NCI-H345 (cell line): ENCODE measurements at places on chromosomes 5 and 9.
A peak's percentile ranks its signal among the peaks of the same experiment; 100 is the strongest.

- DNase-seq: no peak
Measured at GRCh38 chr9:125425170-125425897, 163.7 kb downstream of the GAPVD1 start.

- no peak for DNase-seq
Measured at GRCh38 chr9:123537809-123538208, 181.8 kb downstream of the CRB2 start.

DNA sequence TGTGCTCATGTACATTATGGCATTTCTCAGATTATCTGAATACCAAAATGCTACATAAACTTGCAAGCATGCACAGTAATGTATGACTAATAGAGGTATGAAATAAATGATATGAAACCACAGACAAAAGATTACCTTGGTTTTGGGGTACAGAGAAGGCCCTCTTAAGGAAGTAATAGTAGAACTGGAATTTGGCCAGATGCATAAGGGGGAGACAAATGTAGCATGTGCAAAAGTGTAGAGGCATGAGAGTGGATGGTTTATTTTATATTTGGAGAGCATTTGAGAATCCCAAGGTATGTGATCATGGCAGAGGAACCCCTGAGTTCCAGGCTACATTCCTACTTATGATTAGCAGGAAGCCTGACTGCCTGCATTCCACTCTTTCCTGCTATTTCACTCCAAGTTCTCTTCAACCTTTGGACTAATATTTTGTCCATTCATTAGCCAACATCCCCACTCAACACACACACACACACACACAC lies 74.2 kb downstream of the MAMDC2 start:
- no peak for DNase-seq

- no peak for DNase-seq
Measured at GRCh38 chr9:131395157-131396098, 1.5 kb downstream of the PRRC2B start.

- no peak for DNase-seq
Measured at GRCh38 chr5:120509053-120509452, 45.0 kb downstream of the PRR16 start.

- DNase-seq: no peak
Measured at GRCh38 chr9:35563791-35564197, 41.3 kb upstream of the TESK1 start.

DNA sequence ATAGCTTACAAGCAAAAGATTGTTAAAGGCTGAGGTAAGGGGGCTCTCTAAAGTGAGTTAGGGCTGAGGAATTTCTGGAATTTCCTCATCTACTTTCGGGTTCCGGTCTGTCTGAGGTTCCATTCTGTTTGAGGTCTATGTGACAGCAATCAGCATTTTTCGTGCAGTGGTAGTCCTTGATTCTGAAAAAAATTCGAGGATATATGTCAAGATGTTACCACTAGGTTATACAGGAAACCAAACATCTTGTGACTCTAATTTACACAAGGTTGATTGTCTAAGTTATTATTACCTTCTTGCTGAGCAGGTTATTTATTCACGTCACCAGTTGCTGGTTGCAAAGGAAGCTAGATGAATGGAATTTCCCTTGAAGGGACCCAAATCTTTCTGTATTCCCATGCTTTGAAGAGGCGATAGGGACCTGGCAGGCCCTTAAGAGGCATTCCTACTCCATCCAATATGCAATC lies 35.2 kb downstream of the RLN2 start:
- DNase-seq: no peak

GRCh38 chr9:95504053-95504963 lies 12.5 kb downstream of the PTCH1 start:
- peak; percentile 8 for DNase-seq

- DNase-seq: no peak
Measured at GRCh38 chr5:158066076-158066475, 207.1 kb upstream of the CLINT1 start.

DNA sequence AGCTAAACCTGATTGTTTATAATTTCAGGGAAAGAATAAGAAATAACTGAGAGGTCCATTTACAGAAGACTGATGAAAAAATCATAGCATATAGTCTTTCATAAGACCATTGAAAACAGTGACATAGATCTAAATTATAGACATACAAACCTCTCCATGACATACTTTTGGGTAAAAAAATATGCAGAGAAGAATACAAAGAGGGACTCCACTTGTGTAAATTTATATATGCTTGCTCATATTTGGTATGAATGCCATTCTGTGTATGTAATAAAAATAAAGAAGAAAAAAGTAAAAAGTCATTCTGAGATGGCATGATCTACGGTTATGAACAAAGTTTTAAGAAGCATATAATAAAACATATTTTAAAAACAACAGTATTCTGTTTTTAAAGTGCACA lies 310.7 kb downstream of the ASTN2 start:
- DNase-seq: no peak

DNA sequence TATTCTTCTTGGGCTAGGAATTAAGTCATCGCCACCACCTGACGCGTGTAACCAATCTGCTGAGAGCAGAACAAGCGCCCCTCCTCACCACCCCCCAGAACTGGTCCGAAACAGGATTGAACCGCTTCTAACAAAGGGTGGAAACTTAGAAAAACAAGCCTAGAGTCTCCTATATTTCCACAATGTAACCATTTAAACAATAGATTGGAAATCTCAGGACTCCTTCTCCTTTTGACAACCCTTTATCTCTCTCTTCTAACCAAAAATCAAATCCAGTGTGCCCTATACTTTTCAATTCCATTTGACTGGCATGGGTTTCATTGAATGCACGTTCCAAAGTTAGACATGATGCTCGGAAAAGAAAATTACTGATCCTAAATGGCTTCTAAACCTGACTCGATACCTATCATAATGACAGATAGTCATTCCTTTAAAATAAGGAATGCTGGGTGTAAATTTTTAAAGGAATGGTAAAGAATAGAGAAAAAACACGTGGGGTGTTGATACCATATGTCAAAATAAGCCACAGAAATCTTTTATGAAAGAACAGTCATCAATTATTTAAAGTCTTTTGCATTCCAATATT lies 1.2 kb downstream of the ARRDC3 start:
- DNase-seq: peak; percentile 87

DNA sequence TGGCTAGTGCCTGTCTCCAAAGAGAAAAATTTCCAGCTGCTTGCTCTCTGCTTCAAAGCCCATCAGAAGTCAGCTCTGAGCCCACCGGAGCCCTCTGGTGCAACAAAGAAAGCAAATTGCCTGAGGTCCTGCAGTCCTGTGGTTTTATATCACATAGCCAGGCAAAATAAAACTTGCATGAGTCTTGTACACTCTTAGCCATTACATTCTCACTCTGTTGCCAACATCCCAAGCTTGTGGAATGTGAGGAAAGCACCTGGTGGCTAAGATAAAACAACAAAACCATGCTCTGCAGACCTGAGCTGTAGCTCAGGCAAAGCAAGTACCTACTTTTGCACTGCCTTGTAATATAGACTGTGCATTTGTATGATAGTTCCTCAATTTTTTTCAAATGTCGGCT lies 133.7 kb downstream of the GPBP1 start:
- no peak for DNase-seq

GRCh38 chr5:132681983-132682382 lies 8.2 kb downstream of the IL4 start:
- DNase-seq: no peak

DNA sequence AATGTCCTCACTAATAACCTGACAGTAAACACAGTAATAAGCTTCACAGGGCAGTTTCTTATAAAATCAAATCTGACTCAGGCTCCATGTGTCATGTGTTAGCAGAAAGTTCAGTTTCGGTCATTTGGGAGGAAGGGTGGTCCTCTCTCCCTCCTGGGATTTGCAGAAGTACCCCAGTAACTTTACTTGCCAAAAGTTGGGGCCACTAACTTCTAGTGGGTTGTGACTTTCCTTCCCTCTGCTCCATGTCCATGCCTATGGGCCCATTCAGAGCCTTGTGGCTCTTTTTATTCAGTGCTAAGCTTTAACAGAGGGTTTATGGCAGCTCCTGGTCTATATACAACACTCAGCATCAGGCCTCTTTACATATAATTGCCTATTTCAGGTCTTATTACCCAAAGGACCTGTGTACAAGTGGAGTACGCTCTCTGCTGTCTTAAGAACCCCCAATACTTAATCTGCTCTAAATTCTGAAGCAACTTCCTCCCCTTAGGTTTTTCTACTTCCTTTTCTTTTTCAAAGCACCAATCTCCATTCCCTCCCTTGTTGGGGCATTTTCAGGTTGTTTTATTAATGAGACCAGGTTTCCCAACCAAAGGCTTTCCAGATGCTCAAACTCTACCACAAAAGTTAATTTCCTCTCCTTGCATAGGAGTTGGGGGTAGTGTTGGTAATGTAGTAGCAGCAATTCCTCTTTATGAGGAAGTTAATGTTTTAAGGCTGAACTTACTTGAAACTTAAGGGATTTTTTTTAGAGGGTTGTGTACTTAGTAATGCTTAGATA lies 107.7 kb downstream of the CCDC192 start:
- DNase-seq: no peak

DNA sequence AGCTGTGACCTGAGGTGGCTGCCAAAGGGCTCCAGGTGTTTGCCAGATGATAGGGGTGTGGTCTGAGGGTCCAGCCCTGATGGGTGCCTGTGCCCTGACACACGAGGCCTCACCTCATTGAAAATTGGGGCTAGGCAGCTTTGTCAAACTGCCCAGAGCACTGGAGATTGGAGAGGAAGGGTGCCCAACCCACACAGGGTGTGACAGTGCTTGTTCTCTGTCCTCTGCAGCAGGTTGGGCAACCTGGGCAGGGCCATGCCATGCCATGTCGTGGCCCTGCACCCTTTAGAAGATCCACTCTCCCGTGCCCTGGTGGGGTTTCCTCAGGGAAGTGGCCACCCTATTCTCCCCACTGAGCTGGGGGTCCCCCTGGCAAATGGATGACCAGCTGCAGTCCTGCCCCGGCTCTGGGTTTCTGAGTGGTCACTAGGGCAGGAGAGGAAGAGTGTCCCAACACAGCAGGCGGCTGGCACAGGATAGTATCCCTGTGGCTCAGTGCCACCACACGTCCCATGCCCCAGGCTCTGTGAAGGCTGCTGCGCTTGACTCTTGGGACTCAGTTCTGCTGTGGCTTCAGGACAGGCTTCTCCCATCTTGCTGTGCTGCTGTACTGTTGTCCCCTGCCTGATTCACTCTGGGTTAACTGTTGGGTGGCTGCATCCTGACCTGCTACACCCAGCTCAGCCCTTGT lies 100.8 kb upstream of the PITX1 start:
- DNase-seq: no peak

DNA sequence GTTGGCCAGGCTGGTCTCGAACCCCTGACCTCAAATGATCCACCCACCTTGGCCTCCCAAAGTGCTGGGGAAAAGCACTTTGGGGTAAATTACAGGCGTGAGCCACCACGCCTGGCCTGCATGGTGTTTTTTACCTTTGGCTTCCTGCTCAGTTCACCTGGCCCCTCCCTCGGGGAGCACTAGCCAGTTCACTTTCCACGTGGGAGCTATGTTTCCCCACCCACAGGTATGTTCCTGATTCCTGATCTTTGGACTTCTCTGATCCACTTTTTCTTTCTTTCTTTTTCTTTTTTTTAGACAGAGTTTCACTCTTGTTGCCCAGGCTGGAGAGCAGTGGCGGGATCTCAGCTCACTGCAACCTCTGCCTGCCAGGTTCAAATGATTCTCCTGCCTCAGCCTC lies 15.8 kb downstream of the DAB2IP start:
- DNase-seq: no peak

GRCh38 chr9:21831841-21832509 lies 29.5 kb downstream of the MTAP start:
- no peak for DNase-seq

GRCh38 chr9:116336133-116336862 lies 182.7 kb downstream of the PAPPA start:
- DNase-seq: no peak

GRCh38 chr9:70387663-70388062 lies 26.8 kb downstream of the KLF9 start:
- DNase-seq: no peak

DNA sequence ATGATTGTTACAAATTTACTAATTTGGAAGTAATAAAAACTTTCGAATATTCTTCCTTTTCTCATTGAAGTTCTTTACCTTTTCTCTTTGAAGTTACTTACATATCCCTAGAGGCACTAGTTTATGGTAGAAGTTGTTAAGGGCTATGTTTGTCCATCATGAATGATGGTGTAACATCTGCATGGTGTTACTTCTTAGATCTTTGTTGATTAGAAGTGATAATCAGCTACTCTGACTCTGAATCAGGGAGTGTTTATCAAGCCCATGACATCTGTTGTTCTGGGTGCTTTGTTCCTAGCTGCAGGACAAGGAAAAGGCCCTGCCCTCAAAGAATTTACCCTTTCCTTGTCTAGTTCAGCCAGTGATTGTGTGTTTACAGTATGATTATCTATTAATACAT lies 32.9 kb downstream of the MAP3K1 start:
- no peak for DNase-seq

DNA sequence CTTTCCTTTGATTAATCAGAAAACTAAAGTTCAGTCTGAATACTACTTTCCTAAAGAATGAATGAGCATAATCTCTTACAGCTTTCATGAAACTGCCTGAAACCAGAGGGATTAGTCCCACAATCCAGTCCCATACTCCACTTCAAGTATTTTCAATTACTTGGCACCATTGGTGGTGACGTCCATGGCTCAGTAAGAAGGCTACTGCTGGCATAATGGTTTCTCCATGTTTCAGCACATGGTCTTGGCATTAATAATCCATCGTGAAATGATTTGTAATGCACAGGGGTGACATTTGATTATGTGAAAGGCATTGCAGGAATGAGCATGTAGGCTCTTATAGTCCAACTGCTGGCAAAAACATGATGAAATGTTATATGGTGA lies 23.4 kb downstream of the LIX1 start:
- DNase-seq: no peak

GRCh38 chr5:112625246-112625645 lies 112.4 kb upstream of the APC start:
- DNase-seq: no peak

- DNase-seq: no peak
Measured at GRCh38 chr5:124403281-124403680, 343.2 kb downstream of the ZNF608 start.

DNA sequence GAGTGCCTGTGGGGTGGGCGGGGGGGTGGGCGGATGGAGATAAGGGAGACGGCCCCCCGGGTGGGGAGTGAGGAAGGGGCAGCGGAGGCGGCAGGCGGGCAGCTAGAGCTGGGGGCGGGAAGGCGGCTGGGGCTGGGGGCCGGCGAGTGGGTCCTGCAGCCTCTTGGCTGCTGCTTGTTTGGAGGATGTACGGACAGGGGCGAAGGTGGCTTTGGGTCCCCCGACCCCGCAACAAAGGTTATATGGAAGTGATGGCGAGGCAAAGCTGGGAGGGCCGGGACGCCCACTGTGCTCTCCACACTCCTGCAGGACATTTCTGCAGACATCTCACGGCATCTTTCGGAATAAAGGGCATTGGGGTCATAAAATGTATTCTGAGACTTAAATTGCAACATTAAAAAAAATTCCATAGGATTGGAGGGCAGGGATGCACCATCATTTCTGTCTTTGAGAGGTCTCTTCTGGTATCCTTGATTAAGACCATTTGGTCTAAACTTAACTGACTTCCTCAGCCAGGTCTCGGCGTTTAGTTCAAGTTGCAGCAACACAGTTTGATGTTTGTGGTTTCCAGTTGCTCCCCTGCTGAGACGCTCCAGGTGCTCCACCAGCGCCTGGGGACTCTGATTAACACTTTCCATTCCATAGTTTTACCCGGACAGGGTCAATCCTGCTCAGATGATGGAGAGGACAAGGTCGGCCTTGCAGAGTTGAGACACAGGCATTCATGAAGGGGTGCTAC lies 101.6 kb upstream of the SSBP2 start:
- DNase-seq: peak; percentile 60

GRCh38 chr5:64693636-64694035 lies 3.3 kb downstream of the SHISAL2B start:
- DNase-seq: no peak

- DNase-seq: no peak
Measured at GRCh38 chr9:85884256-85884655, 56.7 kb upstream of the NAA35 start.

GRCh38 chr5:143101121-143101520 lies 302.4 kb downstream of the NR3C1 start:
- DNase-seq: no peak
